ENCODE measurements at places on chromosomes 4 and X.

GRCh38 chrX:111854556-111855490, 21.2 kb upstream of the TRPC5OS start:
- DNase-seq, result no peak

GRCh38 chr4:67531379-67531962, 13.8 kb downstream of the CENPC start:
- no peak for DNase-seq

DNA sequence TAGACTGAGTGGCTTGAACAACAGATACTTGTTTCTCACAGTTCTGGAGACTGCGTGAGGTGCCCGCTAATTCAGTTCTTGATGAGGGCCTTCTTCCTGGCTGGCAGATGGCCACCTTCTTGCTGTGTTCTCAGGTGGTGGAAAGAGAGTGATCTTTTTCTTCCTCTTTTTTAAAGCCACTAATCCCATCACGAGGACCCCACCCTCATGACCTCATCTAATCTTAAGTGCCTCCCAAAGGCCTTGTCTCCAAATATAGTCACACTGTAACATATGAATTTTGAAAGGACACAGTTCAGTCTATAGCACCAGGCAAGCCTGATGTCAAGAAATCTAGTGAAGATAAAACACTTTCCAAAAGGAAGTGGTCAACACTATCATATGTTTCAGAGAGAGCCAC, 12.4 kb downstream of the VAMP7 start:
- no peak for DNase-seq

DNA sequence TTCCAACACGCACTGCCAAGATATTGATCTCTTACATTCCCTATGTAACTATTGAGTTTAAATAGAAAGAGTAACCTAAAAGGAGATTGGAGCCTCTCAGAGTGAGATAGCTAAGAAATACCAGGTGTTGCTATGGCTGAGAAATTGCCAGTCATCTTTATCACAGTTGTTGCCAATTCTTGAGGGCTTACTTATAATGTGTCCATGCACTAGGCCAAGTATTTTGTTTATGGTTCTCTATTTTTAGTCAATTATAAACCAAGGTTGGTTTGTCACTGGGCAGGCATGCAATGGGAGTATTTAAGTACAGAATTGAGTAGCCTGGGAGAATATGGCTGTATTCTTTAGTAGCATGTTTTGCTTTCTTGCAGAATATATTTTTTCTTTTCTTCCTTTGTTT, 201.6 kb downstream of the TEX13A start:
- no peak for DNase-seq

GRCh38 chrX:154815274-154815818, 10.1 kb upstream of the MPP1 start:
- DNase-seq, result no peak

Measured in stimulated activated CD8-positive, alpha-beta memory T cell treated with anti-CD3 and anti-CD28 coated beads, Interleukin-4, amount 100 ng/mL, for 1 hour (primary cell).